Hindlimb muscle (tissue), 1 donor: ENCODE measurements at places on chromosomes 12 and 14.

DNA sequence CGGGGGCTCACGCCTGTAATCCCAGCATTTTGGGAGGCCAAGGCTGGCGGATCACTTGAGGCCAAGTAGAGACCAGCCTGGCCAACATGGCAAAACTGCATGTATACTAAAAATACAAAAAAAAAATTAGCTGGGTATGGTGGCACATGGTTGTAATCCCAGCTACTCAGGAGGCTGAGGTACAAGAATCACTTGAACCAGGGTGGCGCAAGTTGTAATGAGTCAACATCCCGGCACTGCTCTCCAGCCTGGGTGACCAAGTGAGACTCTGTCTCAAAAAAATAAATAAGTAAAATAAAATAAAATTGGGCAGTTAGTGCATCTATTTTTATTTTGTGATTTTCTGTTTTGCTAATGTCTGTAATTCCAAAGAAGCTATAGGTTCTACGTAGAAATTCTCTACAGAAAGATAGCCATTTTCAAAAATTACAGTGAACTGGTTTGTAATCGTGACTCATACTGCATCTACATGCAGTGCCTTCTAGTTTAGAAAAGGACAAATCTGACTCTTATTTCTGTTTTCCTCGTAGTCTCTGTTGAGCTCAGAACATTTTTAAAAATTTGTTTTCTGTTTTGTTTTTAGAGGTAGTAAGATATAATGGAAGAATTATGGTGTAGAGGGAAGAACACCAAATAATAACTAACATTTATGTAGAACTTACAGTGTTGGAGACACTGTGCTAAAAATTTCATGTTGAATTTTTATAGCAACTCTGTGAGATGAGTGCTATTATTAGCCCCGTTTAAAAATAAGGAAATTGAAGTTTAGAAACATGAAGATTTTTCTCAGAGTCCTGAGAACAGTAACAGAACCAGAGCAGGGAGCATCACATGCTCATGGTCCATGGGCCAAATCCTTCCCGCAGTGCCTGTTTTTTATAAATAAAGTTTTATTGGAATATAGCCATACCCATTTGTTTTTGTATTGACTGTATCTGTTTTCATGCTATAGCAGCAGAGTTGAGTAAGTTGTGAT, 201.2 kb downstream of the SYNE2 start:
- DNase-seq: no peak

GRCh38 chr14:69551511-69551910, 23.2 kb downstream of the CCDC177 start:
- no peak for DNase-seq

DNA sequence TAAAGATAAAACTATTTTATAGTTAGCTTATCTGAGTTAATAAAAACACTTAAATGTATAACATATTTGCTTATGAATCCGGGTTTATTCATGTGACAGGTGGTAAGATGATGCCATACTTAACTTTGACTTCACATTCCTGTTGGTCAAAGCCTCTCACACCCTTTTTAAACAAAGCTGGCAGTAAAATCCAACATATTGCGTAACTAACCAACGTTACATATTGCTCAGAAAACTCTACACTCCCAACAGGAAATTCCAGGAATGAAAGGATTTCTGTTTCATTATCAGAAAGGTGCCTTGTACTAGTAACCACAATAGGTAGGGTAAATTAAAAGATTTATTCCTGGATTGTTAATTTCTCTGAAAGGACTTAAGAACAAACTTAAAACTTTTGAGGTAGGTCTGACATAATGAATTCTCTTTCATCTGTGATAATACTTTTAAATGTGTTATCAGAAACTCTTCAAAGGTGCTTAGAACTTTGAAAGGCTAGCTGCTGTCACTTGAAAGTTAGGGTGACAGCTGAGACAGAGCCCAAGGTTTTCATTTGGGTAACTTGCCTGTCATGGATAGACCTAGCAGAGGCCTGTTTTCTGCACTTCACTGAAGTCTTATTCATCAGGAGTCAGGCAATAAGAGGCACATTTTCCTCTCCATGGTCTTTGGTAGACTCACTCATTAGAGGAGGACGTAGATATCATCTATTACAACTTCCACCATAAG, 23.8 kb upstream of the CATSPERB start:
- DNase-seq: no peak

DNA sequence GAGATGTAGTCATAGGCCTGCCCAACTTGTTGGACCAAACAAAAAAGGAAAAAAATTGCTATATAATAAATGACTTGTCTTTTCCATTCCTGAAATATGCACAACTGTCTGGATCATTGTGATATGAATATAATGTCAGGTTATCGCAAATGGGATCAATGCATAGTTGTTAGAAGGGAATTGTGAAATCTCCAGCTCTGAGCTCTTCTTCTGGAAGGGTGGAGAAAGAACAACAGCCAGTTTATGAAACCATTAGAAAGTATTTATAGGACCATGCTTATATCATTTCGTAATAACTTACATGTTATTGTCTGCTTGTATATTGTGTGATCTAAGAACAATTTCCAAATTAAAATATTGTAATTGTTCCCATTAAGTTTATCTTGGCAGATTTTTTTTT, 35.7 kb upstream of the HIF1A start:
- no peak for DNase-seq

DNA sequence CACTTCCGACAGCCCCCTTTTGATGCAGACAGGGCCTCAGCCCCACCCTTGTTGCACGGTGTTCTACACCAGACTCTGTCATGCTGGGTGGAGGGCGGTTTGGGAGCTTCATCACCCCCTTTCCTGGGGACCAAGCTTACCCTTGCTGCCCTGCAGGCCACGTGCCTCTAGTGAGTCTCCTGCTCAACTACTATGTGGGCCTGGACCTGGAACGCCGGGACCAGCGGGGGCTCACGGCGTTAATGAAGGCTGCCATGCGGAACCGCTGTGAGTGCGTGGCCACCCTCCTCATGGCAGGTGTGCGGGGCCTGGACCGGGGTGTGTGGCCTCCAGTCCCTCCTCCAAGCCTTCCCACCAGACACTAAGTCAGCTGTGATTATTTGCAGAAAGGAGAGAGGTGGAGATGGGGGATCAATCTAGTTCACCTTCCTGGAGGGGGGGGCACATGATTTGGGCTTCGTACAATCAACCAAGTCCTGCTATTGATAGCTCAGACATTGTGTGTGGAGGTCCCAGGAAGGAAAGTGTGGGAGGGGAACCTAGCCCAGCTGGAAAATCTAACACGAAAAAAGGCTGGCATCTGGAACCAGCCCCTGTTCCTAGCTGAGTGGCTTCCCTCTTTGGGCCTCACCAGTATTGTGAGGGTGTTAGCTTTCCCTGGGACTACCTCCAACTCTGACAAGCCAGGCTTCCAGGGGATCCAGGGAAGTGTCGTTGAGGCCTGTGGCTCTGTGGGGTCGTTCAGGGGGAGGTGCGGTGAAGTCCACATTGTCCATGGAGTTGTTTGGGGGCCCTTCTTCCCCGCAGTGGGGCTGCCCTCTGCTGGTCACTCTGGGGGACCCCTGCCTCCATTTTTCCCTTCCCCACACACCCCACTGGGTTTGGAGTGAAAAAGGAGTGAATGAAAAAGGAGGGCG, 1.6 kb downstream of the ANKRD33 start:
- DNase-seq: no peak
